ENCODE measurements at places on chromosomes 1 and 21. TPM values are rescaled to one million over a fixed set of nuclear protein-coding genes. Genes with fewer than 3 reads are reported as not detected.
A peak's percentile ranks its signal among the peaks of the same experiment; 100 is the strongest.

FCER1G gene
- not detected for total RNA-seq

HUNK gene
- under 0.01 TPM for total RNA-seq

CD52 gene
- not detected for total RNA-seq

GPR61 gene
- 0.26 TPM for total RNA-seq

OR2L3 gene
- not detected for total RNA-seq

TTF2 gene
- 13.2 TPM for total RNA-seq

IPO13 gene
- 18.5 TPM for total RNA-seq

SLC27A3 gene
- total RNA-seq = 30.6 TPM

CFHR5 gene
- not detected for total RNA-seq

CLDN17 gene
- not detected for total RNA-seq

LMOD1 gene
- total RNA-seq = 36.3 TPM

SLC30A2 gene
- total RNA-seq = not detected

- DNase-seq = no peak
Measured at GRCh38 chr1:93729906-93730305, 48.3 kb upstream of the BCAR3 start.

DNA sequence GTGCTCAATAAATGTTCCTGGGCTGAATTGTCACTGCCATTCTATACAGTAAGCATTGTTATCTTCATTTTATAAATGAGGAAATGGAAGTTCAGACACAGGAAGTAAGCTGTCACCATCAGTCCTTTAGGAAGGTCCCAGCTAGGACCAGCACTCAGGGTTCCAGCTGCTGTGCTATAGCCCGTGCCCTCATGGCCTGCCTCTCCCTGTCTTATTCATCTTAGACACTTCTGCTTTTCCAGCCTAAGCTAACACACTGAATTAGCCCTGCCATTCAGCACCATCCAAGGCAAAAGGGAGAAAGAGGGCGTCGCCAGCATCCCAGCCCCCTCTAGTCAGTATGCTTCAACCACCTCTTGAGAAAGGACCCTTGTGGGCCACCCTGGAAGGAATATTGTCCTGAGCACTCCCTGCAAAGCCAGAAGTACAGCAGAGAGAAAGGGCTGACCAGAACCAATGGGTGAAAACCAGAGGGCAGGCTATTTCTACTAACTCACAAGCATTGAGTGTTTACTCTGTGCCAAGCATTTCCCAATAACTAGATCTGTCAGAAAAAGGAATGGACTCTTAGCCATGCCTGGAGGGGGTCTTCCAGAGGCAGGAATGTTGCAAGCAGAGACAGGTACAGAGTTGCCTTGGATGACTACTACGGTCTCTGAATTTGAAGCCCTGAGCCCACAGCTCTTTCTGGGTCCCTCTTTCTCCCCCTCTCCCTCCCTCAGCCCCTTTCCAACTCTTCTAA is 77.9 kb upstream of the NFIA start:
- no peak for DNase-seq

GRCh38 chr1:83882906-83883305 is 116.0 kb downstream of the TTLL7 start:
- peak; percentile 56 for DNase-seq

DNA sequence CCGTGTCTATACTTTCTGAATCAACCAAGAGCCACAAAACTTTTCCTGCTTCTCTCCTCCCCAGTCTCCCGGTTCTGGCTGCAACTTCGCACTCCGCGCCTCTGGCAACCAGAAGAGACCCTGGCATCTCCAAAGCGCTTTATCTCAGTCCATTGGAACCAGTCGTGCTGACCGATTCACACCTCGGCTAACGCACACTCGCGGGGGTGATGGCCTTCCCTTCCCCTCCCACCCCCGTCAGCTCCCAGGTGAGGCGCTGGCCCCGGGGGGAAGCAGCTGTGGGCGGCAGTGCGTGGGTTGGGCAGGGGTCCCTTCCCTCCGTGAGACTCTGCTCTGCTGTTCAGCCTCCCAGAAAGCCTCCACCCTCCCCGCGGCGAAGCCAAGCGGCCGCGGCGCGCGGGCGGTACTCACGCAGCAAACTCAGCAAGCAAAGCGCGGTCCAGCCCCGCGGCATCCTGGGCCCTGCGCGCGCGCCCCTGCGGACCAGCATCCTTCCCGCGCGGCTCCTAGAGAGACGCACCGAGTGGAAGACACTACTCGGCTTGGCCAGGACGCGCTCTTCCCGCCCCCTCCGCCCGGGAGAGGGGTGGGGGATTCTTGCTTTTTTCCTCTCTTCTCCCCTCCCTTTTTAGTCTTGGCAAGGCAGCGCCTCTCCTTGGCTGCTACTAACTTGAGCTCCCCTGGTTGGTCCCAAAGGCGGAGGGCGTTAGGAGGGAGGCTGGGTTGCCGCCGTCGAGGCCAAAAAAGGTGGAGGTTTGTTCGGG is at the start of gene CD34:
TSS of gene CD34 (minus strand) at position 535 of the 764 bp plus-strand sequence. CDS start at position 490, 45 bp downstream.
- no peak for DNase-seq

DNA sequence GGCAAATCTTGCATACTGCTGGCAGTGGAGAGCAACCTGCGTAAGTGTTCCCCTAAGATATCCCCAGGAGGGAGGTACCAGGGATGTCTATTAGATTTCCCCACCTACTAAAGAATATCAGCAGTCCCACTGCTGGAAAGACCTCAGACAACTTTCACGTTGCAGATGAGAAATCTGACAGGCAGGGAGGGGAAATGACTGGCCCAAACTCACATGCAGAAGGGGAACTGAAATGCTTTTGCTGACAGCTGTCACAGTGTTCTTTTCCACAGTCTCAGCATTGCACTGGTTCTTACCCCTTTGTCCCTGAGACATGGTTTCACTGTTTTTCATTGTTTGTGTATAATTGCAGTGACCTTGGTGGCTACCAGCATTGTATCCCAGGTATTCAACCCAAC is 84.8 kb upstream of the ATP1A1 start:
- DNase-seq = no peak

DNA sequence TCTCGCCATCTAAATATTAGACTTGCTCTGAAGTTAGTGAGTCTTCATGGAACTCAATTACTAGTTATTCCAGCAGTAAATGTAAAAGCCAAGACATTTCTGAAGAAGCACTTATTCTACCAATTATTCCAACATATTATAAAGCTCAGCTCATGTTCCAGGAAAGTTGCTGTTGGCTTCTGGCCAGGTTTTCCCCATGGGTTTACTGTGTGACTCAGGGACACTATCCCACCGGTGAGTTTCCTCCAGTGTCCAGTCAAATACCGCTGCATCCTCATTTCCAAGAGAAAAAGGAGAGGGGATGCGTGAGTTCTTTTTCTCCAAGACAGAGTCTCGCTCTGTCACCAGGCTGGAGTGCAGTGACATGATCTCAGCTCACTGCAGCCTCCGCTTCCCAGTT is 9.2 kb upstream of the HHIPL2 start:
- DNase-seq = peak; percentile 22

DNA sequence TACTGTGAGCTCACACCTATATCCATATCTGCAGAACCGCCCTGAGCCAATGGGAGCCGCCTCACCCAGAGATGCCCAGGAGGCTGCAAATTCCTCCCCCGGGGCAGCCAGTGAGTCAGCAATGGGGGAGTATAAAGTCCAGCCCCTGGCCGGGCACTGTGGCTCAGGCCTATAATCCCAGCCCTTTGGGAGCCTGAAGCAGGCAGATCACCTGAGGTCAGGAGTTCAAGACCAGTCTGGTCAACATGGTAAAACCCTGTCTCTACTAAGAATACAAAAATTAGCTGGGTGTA is 5.0 kb upstream of the CLCNKB start:
- no peak for DNase-seq

DNA sequence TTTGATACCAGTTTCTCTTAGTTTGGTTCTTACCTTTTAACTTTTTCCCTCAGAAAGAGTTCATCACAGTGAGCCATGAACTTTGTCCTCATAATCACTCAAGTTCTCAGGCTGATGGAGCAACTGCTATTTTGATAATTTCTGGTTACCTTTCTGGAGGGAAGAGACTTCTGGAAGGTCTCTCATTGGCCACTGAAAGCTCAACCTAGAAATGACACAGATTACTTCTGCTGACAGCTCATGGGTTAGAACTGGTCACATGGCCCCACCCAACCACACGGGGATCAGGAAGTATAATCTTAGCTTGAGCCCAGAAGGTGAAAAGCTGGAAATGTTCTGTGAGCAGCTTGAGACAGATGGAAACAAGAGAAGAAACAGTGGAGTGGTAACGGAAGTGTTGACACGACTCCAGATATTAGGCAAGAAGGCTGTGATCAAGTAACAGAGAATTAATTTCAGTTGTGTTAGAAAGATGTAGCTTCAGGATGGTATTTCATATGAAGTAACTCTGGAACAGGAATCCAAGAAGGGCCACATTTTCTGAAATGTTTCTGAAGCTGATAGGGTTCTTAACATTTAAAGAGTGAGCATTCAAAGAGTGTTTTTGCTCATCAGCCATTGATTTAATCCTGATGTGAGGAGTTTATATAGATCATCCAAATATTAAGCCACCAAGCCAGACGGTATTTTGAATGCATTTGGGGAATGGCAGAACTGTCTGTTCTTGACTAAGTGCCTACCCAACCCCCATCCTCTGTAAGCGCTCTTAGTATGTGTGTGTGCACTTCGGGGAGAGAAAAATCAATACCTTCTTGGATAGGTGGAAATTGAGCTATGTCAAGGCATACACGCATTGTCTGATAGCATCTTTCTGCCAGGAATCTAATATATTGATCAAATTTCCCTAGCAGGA is 21.9 kb upstream of the XPR1 start:
- peak; percentile 51 for DNase-seq

GRCh38 chr1:228000836-228001563 is 5.8 kb upstream of the WNT3A start:
- no peak for DNase-seq

GRCh38 chr1:211735208-211736170 is 60.1 kb upstream of the NEK2 start:
- DNase-seq = peak; percentile 62

GRCh38 chr1:180000575-180000974 is 46.0 kb downstream of the CEP350 start:
- DNase-seq = no peak

DNA sequence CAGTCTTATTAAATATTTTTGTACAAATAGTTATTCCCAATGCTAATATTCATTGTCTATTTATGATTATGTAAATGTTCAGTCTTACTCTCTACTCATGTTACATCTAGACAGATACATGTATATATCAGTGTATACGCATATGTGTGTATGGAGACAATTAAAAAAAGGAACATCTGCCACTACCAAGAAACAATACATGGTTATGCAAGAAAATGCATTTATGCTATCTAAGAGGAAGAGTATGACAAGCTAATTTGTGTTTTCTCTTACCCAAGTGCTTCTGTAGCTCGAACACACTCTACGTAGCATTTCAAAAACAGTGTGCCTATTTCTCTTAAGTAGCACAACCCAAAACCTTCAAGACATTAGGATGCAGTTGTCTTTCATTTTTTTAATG is 6.1 kb upstream of the RLF start:
- no peak for DNase-seq

DNA sequence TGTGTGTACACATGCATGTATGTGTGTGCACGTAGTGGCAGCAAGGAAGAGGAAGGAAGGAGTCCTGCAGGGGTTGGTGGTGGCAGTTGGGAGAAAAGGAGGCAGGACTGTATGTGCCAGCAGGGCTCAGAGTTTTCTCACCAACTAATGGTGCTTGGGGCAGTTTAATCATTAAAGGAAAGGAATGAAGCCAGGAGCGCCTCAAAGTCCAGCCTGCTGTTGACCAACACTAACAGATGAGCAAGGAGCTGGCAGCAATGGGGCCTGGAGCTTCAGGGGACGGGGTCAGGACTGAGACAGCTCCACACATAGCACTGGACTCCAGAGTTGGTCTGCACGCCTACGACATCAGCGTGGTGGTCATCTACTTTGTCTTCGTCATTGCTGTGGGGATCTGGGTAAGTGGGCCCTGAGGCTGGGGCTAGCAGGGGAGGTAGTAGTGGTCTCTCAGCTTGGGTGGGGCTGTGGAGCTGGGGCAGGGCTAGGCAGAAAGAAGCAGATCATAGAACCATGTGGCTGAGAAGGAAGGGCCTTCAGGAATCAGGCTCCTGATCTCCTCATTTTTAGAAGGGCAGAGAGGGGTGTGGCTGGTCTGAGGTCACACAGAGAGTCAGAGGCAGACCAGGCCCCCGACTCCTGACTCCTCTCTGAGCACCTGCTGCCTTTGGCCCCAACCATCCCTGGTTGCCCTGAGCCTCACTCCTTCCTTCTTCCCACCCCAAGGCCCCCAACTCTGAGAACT is at the start of gene SLC5A9:
TSS of gene SLC5A9 (plus strand) at position 216 of the 742 bp plus-strand sequence. CDS start at position 237, 21 bp downstream.
- no peak for DNase-seq

DNA sequence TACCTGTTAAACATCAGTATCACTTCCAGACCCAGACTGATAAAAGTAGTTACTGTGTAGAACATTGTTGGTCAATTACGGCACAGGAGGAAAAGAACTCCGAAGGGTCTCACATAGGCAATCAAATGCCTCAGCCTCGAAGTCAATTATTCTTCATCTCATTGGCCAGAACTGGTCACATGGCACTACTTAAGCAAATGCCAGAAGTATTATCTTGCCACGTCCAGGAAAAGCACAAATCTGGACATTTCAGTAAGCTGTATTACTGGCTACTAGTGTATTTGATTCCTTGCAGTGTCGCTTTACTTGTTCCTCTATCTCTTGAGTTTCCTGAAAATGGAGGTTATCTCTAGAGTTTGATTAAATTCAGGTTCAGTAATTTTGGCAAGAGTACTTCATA is 24.4 kb downstream of the DIO1 start:
- no peak for DNase-seq

DNA sequence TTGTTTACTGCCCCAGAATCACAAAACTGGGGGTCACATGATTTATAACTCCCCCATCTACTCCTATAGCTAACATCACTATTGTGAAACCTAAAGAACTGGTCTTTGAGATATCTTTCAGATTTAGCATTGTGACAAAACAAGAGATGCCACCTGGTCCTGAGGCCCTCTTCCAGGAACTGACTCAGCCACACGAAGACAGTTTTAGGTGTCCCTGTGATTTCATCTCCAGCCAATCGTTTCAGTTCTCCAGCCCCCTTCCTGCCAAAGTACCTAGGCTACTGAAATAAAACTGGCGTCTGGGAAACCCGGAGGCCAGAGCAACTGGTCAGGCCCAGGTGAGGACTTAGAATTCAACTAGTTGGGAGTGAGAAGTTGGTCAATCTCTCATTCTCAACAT is 36.6 kb downstream of the TBX19 start:
- DNase-seq = no peak

DNA sequence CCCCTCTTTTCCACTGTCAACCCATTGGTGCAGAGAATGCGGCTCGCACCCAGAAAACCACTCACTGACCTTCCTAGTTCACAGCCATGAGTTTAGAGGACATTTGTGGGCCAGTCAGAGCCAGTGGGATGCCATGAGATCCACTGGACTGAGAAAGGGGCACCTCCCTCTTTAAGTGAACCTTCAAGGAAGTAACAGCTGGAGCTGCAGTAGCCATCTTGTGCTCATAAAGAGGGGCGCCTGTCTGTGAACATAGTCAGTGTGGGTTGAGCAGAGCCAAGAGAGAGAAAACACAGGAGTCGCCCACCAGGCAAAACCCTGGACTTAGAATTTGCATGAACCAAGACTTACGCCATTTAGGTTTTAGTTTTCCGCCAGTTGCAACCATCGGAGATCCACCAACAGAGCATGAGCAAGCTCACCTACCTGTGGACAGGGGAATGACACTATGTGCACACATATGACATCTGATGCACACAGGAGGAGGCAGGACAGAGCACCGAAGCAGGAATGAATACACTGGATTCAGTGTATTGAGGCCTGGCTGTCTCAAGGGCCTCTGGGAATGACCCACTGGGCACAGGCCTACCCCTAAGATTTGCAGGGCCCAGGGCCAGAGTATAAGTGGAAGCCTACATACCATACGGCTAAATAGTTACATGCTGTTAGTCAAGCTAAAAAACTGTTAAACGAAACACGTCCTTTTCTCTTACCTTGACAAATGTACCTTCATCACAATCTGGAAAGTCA is 151.6 kb downstream of the GRIK3 start:
- DNase-seq = no peak
